ENCODE measurements at places on chromosomes 3 and 15.

DNA sequence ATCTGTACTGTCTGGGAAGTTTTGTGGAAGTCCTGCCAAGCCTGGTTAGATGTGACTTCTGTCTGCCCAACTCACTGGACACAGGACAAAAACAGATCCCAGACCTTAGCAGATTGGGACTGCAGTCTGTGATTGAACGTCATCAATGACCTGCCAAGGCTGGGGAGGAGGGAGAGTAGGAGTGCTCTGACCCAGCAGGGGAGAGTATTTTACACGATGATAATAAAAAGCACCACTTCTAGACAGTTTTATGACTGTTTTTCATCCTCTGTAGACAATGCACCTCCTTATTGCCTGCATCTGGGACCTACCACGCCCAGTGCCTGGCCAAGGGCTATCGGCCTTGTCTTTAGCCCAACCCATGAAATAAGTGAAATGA lies 102.3 kb upstream of the NR2E3 start:
- peak overlapping the region; percentile 44 for H3K27ac ChIP-seq
- peaks cover 25% of the 10 kb centered on the region for H3K4me1 ChIP-seq
- no peaks in the 10 kb centered on the region for H3K27me3 ChIP-seq

DNA sequence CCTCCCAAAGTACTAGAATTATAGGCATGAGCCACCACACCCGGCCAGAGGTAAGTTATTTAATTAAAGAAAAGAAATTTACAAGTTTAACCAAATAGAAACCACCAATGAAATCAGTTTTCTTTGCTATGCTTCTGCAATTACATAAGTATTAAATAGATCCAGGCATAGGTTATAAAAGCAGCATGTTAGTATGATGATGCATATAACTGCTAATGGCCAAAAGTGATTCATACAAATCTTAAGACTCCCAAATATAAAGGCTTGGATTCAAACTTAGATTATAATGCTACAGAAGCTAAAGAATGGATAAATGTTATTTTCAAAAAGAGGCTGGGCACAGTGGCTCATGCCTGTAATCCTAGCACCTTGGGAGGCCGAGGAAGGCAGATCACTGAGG lies 32.8 kb upstream of the HDC start:
- peaks cover 2% of the 10 kb centered on the region for H3K36me3 ChIP-seq
- no peak overlapping the region for H3K27ac ChIP-seq
- peak; percentile 17 for DNase-seq
- H3K4me3 ChIP-seq, result no peak overlapping the region

- no peak overlapping the region for H3K4me3 ChIP-seq
- H3K27ac ChIP-seq, result no peak overlapping the region
- peaks cover 8% of the 10 kb centered on the region for H3K4me1 ChIP-seq
These were observed 14.5 kb downstream of the IREB2 start for GRCh38 chr15:78452485-78452884.

DNA sequence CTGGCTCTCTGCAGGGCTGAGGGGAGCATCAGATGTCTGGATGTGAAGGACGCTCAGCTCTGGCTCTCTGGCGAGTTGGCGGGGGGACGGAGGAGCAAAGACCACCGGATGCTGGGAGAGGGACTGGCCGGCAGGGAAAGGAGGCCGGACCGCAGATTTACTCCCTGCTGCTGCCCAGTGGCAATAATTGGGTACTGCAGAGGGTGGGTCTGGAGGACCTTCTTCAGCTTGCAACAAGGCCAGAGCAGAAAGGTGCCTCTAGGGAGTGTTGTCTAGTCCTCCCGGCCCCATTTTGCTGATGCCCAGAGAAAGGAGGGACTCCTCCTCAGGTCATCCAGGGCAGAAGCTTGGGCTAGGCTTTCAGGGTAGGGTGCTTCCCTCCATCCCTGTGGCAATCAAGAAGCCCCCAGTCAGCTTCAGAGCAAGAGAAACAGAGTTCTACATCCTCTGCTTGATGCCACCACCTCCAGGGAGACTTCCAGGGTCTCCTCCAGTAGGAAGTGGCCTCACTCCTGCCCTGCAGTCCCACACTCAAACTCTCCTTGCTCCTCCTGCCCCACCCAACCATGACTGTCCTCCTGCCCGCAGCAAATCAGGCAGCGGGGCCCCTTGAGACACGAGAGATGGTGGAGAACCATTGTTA lies 20.3 kb upstream of the CSPG4 start:
- no peak overlapping the region for H3K4me3 ChIP-seq
- H3K36me3 ChIP-seq, result no peaks in the 10 kb centered on the region
- peak; percentile 51 for DNase-seq
- no peak overlapping the region for H3K27ac ChIP-seq

DNA sequence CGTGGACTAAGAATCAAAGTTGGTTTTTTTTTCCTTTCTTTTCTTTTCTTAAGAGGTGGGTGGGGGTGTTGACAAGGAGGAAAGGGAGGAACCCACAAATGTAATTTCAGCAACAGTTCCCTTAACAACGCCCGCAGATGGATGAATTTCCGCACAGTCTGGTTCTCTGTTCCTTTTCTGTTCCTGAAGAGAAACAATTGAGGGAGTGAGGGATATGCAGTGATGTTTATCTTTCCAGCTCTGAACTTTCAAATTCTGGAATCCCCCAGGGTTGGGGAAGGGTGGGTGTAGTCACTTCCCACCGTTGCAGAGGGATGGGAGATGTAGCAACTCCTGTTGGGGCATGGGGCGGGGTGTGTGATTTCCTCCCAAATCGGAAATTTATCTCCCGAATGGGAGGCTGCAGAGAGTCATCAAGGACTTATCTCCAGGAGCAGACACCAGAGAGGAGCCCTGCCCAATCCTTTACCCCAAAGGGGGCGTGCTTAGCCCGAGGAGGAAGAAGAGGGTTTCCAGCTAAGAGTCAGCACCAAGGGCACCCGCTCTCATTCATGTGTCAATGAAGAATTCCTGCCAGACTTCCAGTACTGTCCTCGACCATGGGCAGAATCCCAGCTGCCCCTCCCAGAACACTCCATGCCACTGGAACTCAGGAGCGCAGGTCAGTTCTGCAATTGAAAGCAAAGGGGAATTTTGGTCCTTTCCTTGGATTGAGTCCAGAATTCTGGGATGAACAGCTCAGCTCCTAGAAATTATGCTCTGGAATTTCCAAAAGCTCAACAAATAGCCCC lies 35.0 kb upstream of the CFAP161 start:
- no peaks in the 10 kb centered on the region for H3K36me3 ChIP-seq
- H3K27ac ChIP-seq, result no peak overlapping the region
- H3K27me3 ChIP-seq, result peaks cover 8% of the 10 kb centered on the region
- H3K4me1 ChIP-seq, result peaks cover 2% of the 10 kb centered on the region
- DNase-seq, result no peak
- H3K4me3 ChIP-seq, result no peak overlapping the region

DNA sequence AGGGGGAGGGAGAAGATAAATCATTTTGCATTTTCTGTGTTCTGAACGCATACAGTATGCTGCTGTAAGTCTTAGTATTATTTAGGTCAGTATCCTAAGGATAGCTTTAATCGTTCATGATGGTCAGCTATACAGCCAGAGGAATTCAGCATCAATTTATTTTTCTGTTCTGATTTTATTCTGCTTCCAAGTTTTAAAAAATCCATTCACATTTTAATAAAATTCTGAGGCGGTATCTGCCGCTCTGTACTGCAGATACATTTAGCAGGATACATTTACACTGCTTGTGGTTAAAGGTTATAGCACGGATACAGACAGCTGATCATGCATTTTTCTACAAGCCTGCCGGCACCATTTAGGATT lies 17.8 kb downstream of the ZBTB38 start:
- H3K27me3 ChIP-seq, result no peaks in the 10 kb centered on the region
- H3K4me3 ChIP-seq, result peak overlapping the region; percentile 57
- H3K27ac ChIP-seq, result peak overlapping the region; percentile 88
- H3K36me3 ChIP-seq, result no peaks in the 10 kb centered on the region

DNA sequence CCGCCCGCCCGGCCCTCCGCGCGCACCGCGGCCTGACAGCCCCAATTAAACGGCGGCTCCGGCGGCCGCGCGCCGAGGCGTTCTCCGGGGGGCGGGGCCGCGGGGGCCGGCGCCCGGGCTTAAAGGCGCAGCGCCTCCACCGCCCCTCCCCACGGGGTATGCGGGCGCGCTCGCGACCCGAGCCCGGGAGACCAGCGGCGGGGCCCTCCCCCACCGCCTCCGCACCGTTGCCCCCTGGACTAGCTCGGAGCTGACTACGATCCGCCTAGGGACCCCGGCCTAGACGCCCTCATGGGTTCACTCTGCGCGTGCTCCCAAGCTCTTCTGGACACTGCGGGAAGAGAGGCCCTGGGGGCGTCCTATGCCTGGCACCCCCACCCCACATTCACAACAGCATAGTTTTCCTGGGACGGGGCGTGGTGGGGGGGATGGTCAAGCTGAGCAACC lies at the start of gene DUSP7:
DUSP7 (minus strand) TSS at position 51 of the 447 bp plus-strand sequence. CDS start 205 bp downstream, outside the sequence.
- H3K4me3 ChIP-seq, result peak within 1 kb of the TSS; percentile 86
- H3K27me3 ChIP-seq, result no peaks in the 10 kb centered on the region
- H3K4me1 ChIP-seq, result peaks cover 32% of the 10 kb centered on the region
- DNase-seq, result peak; percentile 62
- H3K36me3 ChIP-seq, result peaks cover 10% of the 10 kb centered on the region
- peak within 1 kb of the TSS; percentile 81 for H3K27ac ChIP-seq

DNA sequence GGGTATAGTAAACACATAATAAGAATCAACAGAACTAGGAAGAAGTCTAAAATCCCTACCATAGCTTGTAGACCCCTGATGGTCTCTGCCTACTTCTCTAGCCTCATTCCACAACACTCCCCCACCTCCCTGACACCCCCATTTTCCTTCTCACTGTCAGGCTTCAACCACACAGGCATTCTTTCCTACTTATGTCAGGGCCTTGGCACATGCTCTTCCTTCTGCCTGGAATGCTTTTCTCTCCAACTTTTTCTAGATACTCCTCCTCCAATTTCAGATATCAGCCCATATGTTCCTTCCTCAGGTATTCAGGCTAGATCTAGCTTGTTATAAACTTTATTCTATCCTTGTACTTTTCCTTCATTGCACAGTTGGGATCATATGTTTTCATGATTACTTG lies 106.0 kb upstream of the MRPL3 start:
- H3K27ac ChIP-seq, result no peak overlapping the region
- no peaks in the 10 kb centered on the region for H3K4me1 ChIP-seq
- H3K4me3 ChIP-seq, result no peak overlapping the region
- DNase-seq, result peak; percentile 71

DNA sequence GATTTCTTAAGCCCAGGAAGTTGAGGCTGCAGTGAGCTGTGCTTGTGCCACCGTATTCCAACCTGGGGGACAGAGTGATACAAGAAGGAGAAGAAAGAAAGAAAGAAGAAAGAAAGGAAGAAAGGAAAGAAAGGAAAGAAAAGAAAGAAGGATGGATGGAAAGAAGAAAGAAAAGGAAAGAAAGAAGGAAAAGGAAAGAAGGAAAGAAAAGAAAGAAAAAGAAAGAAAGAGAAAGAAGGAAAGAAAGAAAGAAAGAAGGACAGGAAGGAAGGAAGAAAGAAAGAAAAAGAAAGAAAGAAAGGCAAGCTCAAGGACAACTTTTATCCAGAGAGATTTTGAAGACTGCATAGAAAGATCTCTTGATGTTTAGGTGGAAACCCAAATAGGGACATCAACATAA lies 120.7 kb downstream of the GMNC start:
- H3K4me1 ChIP-seq, result no peaks in the 10 kb centered on the region
- no peaks in the 10 kb centered on the region for H3K36me3 ChIP-seq
- H3K4me3 ChIP-seq, result no peak overlapping the region
- H3K27ac ChIP-seq, result no peak overlapping the region
- no peaks in the 10 kb centered on the region for H3K27me3 ChIP-seq

- no peak for DNase-seq
- no peak overlapping the region for H3K27ac ChIP-seq
- H3K36me3 ChIP-seq, result no peaks in the 10 kb centered on the region
- no peaks in the 10 kb centered on the region for H3K4me1 ChIP-seq
- H3K4me3 ChIP-seq, result no peak overlapping the region
These were observed 100.5 kb upstream of the RGMA start for GRCh38 chr15:93189561-93189960.

- no peaks in the 10 kb centered on the region for H3K36me3 ChIP-seq
- no peak for DNase-seq
- no peak within 1 kb of the TSS for H3K4me3 ChIP-seq
- no peaks in the 10 kb centered on the region for H3K27me3 ChIP-seq
These were observed at the start of gene ST3GAL6 for GRCh38 chr3:98763076-98763475. TSS of gene ST3GAL6 (plus strand) at chr3:98763340. CDS start at chr3:98768441, 5,101 bp downstream.

DNA sequence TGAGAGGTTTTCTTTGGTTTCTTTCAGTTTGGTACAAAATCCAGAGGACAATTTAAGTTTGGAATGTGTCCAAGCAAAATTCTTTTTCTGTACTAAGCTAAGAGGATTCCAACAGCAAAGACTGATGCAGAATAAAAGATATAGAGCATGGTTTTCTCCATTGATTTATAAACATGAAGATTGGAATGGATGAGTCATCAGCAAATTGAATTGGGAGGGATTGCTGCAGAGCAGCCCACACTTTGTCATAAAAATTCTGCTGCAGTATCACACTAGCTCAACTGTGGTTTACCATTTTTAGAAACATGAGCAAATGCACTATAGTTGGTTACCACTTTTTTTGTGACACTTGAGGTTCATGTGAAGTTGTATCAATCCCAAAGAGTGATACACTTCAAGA lies 16.1 kb upstream of the LARP6 start:
- H3K4me3 ChIP-seq, result no peak overlapping the region
- no peaks in the 10 kb centered on the region for H3K36me3 ChIP-seq
- peak overlapping the region; percentile 37 for H3K27ac ChIP-seq
- H3K4me1 ChIP-seq, result peaks cover 21% of the 10 kb centered on the region
- H3K27me3 ChIP-seq, result no peaks in the 10 kb centered on the region

DNA sequence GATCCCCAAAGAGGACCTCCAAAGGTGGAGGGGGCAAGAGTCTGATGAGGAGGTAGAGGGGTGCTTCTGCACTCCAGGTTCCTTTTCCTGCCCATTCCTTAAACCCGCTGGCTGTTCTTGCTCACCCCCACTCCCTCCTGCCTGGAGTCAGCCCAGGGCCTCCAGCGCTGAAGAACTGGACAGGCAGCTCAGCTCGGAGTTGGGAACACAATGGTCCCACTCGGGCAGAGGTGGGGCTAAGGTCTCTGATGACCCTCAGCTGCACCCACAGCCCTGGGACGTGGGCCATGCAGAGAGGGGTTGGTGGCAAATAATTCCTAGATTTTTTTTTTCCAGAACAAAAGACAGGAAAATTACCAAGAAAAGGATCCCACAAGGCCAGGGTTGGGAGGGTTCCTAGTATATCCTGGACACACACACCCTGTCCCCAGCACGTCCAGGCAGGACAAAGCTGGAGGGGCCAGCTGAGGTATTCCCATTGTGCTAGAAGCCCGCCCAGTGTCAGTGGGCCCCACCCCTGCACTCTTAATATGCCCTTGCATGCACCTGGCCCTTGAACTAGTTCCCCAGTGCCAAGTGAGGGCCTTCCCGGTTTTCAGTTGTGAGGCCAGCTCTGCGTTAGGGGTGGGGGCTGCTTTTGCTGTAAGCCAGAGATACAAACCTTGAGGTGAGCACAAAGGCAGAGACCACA lies 22.1 kb upstream of the IP6K2 start:
- H3K27ac ChIP-seq, result no peak overlapping the region
- peaks cover 5% of the 10 kb centered on the region for H3K4me1 ChIP-seq
- no peaks in the 10 kb centered on the region for H3K36me3 ChIP-seq
- no peak overlapping the region for H3K4me3 ChIP-seq
- no peaks in the 10 kb centered on the region for H3K27me3 ChIP-seq

- no peaks in the 10 kb centered on the region for H3K36me3 ChIP-seq
- H3K27me3 ChIP-seq, result no peaks in the 10 kb centered on the region
- H3K27ac ChIP-seq, result no peak overlapping the region
- peak; percentile 55 for DNase-seq
These were observed 86.6 kb downstream of the GPR156 start for GRCh38 chr3:120198305-120198878.

GRCh38 chr3:12159227-12159601 lies 502 bp upstream of the TIMP4 start:
- no peaks in the 10 kb centered on the region for H3K36me3 ChIP-seq
- peak overlapping the region; percentile 55 for H3K4me3 ChIP-seq
- no peak for DNase-seq

Measured in fibroblast of lung (primary cell).